Fibroblast of pulmonary artery (primary cell): ENCODE measurements at places on chromosomes 1 and 21.

GRCh38 chr1:44048532-44049215 lies 17.4 kb upstream of the SLC6A9 start:
- DNase-seq, result peak; percentile 58

DNA sequence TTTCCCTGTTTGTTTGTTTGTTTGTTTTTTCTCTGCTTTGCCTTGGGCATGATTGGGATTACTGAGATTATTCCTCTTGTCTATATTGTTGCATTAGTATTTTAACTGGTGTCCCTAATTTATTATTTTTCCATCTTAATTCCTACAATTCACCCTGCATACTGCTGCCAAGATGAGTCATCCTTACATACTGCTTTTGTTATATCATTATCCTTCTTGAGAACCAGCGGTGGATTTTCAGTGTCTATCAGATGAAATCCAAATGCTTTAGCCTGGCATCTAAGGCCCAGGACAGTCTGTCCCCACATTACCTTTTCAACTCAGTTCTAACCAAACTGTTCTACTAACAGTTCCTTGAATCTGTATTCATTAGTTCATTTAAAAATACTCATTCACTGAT lies 101.7 kb downstream of the OLFML2B start:
- peak; percentile 47 for DNase-seq

GRCh38 chr1:185734929-185735700 lies 924 bp downstream of the HMCN1 start:
- DNase-seq, result peak; percentile 30

GRCh38 chr21:46091118-46091517 lies 6.8 kb upstream of the COL6A2 start:
- no peak for DNase-seq

GRCh38 chr1:203672346-203672745 lies 45.7 kb downstream of the ATP2B4 start:
- peak; percentile 61 for DNase-seq

DNA sequence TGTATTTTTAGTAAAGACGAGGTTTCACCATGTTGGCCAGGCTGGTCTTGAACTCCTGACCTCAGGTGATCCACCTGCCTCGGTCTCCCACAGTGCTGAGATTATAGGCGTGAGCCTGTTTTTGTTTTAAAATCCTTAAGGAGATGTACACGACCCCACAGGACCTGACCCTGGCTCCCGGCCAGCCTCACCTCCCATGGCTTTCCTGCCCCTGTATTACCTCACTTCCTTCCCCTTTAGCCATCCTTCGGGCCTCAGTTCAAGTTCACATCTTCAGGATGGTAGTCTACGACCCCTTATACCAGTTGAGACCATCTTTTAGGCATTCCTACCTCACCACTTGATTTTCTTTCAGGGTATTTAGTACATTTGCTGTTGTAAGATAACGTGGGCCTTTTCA lies 36.3 kb downstream of the TCP10L start:
- DNase-seq, result no peak

DNA sequence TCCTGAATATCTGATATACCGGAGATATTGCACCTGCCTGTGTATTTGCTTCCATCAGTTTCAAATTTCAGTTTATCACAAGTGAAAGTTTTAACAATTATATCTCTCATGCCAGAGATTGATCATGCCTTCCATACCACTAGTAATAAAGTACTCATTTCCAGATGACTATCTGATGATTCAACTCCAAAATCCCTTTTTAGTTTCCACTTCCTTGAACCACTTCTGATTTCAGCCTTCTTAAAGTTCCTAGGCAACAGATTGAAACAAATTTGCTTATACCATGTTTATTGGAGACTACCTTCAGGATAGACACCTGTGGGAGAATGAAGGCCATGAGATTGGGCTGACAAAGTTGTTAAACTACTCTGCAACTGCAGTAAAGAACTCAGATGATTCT lies 21.5 kb upstream of the COL11A1 start:
- DNase-seq, result no peak

DNA sequence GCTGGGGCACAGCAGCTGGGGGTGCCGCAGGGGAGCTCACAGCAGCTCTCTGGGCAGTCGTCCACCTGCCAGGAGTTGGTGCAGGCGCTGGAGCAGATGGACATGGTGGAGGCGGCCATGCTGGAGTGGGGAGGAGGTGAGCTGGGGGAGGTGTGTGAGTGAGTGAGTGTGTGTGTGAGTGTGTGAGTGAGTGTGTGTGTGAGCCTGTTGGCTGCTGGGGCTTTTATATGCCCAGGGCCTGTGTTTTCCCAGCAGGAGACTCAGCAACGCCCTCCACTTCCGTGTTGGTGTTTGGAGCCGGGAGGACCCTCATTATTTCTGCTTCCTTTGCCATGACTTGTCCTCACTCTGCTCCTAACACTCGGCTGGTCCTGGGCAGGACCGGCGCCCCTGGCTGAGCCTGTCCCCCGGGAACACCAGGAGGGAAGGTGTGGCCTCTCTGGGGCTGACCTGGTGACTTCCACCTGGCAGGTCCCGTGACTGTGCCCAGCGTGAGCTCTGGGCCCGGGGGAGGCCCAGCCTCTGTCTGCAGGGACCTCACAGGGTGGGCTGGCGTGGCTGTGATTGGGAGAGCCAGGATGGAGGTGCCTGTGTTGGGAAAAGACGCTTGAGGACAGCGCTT lies at the start of gene KRTAP10-2:
Gene KRTAP10-2, minus strand, starts transcription at position 166 of the 622 bp plus-strand sequence. Its CDS starts 47 bp downstream, at position 119.
- DNase-seq, result no peak

DNA sequence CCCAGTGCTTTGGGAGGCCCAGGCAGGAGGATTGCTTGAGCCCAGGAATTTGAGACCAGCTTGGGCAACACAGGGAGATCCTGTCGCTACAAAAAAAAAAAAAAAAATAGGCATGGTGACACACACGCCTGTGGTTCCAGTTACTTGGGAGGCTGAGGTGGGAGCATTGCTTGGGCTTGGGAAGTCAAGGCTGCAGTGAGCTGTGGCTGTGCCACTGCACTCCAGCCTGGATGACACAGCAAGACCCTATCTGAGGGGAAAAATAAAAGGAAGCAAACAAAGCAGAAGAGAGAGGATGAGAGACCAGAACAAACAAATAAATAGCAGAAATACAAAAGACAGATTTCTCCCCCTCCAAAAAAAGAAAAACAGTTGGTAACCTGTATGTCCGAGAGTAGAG lies 34.0 kb downstream of the MTF2 start:
- DNase-seq, result no peak
